ENCODE measurements at places on chromosomes 3 and 15.
A peak's percentile ranks its signal among the peaks of the same experiment; 100 is the strongest.

- no peak for DNase-seq
Measured at GRCh38 chr3:142003291-142003690, 126.8 kb downstream of the ATP1B3 start.

GRCh38 chr3:126436826-126437717 lies 38.6 kb downstream of the ZXDC start:
- DNase-seq: no peak

DNA sequence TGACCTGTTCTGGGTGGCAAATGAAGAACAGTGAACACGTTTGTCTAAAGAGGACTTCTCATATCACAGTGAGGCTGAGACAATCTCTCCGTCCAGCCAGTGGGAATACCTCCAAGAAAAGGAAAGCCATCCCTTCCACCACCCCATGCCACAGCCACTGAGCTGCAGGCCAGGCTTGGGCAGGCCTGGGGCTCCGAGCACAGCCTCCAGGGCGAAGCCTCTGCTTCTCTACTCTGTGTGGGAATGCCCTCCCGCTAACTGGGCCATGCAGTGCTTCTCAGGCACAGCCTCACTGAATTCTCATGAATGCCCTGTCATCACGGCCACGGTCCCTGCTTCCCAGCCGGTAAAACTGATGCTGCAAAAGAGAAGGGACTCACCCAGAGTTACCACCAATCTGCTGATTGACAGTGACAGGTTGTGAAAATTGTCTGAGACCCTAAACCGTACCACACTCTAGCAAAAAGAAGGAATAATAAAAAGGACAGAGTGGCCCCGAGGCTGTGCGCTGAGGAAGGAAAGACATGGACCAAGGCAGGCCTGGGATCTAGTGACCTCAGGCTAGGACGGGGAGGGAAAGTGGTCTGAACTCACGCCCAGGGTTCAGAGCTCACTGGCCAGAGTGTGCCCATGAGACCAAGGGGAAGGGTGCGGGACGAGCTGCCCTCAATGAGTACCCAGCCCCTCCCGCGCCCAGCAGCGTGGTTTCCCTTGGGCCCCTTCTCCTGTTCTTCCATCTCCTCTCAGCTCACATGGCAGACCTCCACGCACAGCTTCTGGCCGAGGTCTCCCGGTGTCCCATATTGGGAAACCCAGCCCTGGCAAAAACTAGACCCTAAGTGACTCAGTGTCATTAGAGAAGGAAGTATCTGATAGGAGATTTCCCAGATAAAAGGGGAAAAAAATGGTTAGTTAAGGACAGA lies 52.8 kb downstream of the DHX30 start:
- DNase-seq: no peak

DNA sequence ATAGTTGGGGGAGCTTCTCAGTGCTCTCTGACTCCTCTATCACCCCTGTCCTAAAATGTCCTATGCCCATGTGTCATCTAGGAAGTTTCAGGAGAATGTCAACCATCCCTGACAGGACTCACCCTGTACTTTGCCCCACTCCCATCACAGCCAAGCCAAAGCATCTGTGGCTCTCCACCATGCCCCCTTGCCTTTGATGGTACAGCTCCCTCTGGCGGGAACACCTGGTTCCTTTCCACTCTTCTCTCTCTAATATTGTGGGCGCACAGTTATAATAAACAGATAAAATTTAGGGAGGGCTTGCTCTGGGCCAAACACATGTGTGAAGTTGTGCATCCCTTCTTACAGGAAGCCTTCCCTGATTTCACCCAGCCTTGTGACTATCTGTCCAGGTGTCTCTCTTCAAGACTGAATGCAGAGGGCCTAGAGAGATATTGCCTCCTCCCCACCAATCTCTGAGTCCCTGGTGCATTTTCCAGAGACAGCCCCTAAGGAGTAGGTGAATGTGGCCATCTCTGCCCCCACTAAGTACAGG lies 62.8 kb downstream of the ISG20 start:
- DNase-seq: no peak

DNA sequence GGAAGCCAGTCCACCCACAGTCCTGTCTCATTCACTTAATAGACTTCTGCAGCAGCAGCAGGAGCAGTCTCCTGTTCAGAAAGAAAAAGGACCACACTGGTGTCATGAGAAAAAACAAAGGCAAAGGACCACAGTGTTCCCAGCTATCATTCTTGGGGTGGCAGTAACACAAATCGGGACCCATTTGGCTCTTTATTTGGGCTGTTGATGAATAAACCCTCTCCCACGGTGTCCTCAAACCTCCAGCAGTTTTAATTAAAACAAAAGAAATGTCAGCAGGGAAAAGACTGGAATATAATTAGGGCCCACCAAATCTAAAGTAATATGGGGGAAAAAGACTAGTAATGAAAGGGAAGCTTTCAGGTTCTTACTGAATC lies 210.5 kb upstream of the SLC2A2 start:
- no peak for DNase-seq

DNA sequence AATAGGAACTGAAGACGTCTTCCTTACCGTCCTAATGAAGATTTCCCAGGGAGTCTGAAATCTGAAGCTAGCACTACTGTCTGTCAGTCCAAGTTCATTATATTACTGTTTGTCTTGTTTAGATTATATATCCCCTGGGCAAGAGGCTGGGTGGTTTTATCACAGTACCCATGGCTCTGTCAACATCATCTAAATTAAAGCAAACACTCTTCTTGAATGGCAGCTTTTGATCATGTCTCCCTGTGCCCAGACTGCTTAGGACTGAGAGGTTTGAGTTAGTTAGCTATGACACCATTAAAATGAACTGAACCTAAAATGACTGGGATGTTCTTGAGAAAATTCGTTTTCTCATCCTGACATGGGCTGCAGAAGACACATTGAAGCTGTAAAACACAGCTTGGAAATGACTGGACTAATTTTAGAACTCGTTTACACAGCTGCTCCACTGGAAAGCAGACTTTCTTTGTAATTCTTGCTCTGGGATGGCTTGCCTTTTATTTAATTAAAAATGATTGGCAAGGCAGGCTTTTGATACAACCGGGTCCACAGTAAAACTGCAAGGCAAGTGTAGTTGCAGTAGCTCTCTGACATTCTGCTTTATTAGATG lies 243.5 kb downstream of the MFSD1 start:
- DNase-seq: no peak

DNA sequence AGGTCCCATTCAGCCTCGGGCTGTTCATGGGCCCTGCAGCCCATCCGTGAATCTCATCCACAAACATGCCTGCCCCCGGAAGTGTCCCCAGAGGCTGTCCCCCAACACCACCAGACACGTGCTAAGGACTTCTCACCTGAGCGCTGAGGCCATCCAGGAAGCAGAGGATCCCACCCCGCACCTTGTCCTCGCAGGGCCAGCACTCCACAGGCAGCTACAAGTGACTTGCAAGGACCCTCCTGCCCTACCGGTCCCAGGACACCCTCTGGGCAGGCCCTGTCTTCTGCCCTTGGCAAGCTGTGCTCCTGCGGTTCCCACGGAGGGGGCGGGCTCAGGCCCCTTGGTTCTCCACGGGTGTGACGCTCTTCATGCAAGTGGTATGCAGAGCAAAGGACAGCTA lies 146.0 kb downstream of the NUP210 start:
- no peak for DNase-seq

GRCh38 chr15:52151353-52151752 lies 38.8 kb upstream of the BCL2L10 start:
- no peak for DNase-seq

DNA sequence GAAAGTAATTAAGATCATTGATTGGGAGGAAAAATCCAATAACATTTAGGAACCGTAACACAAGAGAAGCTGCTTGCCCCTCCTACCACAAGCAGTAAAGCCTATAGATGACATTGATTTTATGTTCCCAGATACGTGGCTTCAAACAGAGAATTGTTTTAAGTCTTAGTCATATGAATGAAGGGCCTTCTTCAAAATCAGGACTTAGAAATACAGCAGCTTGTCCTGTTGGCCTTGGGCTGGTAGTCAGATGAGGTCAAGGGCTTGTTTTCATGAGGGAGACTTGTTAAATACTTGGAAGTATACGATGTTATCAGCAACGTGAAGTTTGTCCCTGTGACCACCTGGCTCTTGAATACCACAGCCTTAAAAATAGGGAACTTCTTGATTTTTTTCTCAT lies 114.4 kb downstream of the VGLL4 start:
- no peak for DNase-seq

- no peak for DNase-seq
Measured at GRCh38 chr15:39273717-39274411, 307.0 kb upstream of the THBS1 start.

- no peak for DNase-seq
Measured at GRCh38 chr15:72202302-72202701, 4.7 kb upstream of the GRAMD2A start.

DNA sequence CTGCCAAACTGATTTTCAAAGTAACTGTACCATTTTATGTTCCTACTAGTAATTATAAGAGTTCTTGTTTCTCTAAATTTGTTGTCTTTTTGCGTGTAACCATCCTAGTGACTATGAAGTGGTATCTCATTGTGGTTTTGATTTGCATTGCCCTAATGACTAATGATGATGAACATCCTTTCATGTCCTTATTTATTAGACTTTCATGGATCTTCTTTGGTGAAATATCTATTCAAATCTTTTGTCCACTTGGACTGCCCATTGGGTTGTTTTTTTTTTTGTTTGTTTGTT lies 3.6 kb downstream of the OXSR1 start:
- DNase-seq: no peak

GRCh38 chr15:67521783-67522568 lies 1.0 kb downstream of the C15orf61 start:
- DNase-seq: no peak

DNA sequence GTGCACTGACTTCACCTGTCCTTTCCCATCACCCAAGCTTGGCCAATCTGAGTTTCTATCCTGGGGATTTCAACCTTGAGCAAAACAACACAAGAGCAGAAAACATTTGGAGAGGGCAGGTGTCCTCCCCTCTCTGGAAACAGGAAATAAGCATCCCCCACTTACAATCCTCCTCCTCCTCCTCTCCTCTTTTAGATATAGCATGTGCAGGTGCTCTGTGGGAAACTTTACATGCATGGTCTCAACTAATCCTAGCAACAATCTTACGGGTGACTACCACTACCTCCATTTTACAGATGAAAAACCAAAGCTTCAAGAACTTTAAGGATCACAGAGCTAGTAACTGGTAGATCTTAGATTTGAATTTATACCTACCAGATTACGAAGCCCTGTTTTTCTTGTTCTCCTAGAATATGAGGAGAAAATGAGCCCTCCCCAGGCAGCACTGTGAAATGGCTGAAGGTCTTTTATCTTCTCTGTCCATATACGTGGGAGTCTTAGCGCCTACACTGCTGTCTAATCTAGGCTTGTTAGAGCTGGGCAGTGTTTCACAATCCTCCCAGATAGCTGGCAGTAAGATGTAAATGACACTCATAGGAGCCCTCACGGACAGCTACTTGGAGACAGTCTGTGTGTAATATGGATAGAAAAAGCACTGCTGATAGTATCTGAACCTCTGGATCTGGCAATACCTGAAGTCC lies 301.2 kb upstream of the PROK2 start:
- DNase-seq: no peak

- peak; percentile 30 for DNase-seq
Measured at GRCh38 chr3:192188218-192188835, 539.0 kb downstream of the FGF12 start.

DNA sequence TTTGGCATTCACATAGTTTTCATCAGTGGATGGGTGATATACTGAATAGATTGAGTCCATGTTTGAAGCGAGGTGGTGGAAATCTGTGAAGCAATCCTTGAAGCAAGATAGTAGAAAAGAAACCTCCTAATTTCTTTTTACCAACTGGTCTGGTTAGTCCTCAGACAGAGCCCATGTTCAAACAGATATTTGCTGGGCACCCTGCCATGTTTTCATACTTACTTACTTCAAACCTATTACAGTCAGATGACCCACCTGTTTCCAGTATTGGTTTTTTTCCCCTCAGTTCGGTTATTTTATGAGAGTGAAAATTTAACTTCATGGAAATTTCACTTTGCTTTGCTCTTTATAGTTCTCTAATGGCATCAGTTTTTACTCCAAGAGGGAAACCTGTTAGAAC lies 23.7 kb downstream of the EXOSC7 start:
- DNase-seq: no peak

- DNase-seq: no peak
Measured at GRCh38 chr3:31748933-31749295, 216.2 kb downstream of the STT3B start.

- DNase-seq: no peak
Measured at GRCh38 chr3:100518983-100519382, 26.6 kb downstream of the TMEM45A start.

GRCh38 chr3:160302806-160303205 lies 77.6 kb downstream of the C3orf80 start:
- no peak for DNase-seq

- no peak for DNase-seq
Measured at GRCh38 chr15:92900731-92901071, 577 bp downstream of the CHD2 start.

GRCh38 chr3:177624528-177625495 lies 427.5 kb upstream of the TBL1XR1 start:
- DNase-seq: no peak

Measured in femur (tissue), 1 donor.